ENCODE measurements at places on chromosomes 2 and 18. TPM values are rescaled to one million over a fixed set of nuclear protein-coding genes. Genes with fewer than 3 reads are reported as not detected.
A peak's percentile ranks its signal among the peaks of the same experiment; 100 is the strongest.

CFAP65 gene
- total RNA-seq: not detected

GRCh38 chr2:30373881-30374302 lies 73.2 kb upstream of the LCLAT1 start:
- H3K4me3 ChIP-seq: no peak overlapping the region
- no peaks in the 10 kb centered on the region for H3K36me3 ChIP-seq
- DNase-seq: no peak
- peak overlapping the region; percentile 22 for H3K27ac ChIP-seq
- no peaks in the 10 kb centered on the region for H3K27me3 ChIP-seq

DNA sequence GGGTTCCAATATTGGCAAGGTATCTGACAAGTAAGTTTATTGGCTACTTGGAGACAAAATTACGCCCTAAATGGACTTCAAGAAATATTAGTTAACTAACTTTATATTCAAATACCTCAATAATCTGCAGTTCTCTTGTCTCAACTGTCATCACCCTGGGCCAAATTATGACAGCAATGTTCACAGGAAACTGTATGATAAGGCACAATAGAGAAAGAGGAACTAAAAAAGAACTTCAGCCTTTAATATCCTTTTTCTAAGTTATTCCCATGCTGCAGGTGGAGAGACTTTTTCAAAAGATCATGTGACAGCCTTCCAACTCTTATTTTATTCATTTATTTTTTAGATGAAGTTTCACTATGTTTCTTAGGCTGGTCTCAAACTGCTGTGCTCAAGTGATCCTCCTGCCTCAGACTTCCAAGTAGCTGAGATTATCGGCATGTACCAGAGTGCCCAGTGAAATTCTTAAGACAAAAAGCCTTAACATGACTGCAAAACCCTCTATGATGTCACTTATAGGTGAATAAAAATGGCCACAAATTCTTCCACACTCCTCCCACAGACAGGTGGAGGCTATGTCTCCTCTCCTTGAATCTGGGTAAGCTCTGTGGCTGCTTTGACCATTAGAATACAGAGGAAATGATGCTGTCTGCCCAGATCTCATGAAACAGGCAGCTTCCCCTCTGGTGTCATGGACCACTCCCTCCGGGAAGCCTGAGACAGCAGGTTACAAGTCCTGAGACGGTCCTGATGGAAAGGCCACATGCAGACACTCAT lies 211.0 kb downstream of the TGIF1 start:
- no peak overlapping the region for H3K4me3 ChIP-seq
- peaks cover 3% of the 10 kb centered on the region for H3K36me3 ChIP-seq
- H3K4me1 ChIP-seq: peaks cover 24% of the 10 kb centered on the region
- H3K27me3 ChIP-seq: no peaks in the 10 kb centered on the region
- no peak overlapping the region for H3K27ac ChIP-seq

GRCh38 chr2:119389615-119390306 lies 23.0 kb downstream of the DBI start:
- H3K36me3 ChIP-seq: no peaks in the 10 kb centered on the region
- no peak overlapping the region for H3K4me3 ChIP-seq
- DNase-seq: no peak
- peaks cover 6% of the 10 kb centered on the region for H3K4me1 ChIP-seq
- H3K27me3 ChIP-seq: peaks cover 3% of the 10 kb centered on the region

DNA sequence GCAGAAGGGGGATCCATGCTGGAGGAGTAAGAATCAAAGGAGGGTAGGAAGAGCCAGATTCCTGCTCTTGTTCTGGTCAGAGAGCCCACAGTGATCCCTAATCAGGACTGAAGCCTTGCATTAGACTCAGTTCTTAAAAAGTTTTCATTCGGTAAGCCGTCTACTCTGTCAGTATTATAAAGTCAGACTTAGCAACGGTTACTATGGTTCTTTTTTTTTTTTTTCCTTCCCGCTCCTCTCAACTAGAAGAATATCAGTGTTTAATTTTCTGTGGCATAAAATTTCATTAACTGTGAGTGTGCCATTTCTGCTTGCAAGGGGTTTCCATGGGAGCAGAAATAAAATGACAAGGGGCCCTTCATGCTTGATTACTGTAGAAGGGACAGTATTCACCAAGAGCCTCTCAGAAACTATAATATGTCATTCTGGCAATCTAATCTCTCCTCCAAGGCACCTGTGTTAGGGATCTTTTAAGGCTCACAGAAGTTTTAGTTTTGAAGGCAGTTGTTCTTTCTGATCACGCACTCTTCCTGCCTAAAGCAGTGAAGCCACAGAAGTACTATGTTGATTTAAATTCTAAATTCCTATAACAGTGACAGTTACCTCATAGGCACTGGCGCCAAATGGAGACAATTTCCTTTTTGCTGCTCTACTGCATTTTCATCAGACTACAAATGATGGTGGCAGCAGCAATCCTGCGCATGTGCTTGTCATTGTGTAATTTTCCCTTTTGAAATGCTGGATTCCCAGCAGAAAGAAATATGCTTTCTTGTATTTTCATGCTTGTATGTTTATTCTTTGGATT lies 57.0 kb downstream of the OSBPL6 start:
- no peak for DNase-seq
- H3K4me1 ChIP-seq: no peaks in the 10 kb centered on the region

GRCh38 chr2:7940723-7941122 lies 741.1 kb upstream of the ID2 start:
- no peak for DNase-seq
- no peak overlapping the region for H3K4me3 ChIP-seq
- H3K27me3 ChIP-seq: no peaks in the 10 kb centered on the region

All from activated naive CD8-positive, alpha-beta T cell treated with anti-CD3 and anti-CD28 coated beads for 36 hours (primary cell).